ENCODE measurements at places on chromosomes 1 and 21. TPM values are rescaled to one million over a fixed set of nuclear protein-coding genes. Genes with fewer than 3 reads are reported as not detected.

Gene CLCNKB
- not detected for total RNA-seq

Gene SWT1
- 6.6 TPM for total RNA-seq

Gene DPT
- not detected for total RNA-seq

Gene LRRIQ3
- total RNA-seq: 0.34 TPM

Gene RBP7
- 1.1 TPM for total RNA-seq

Gene LRRC52
- total RNA-seq: not detected

Gene ZNHIT6
- 15.9 TPM for total RNA-seq

Gene AMPD1
- total RNA-seq: not detected
